Muscle of back (tissue), 13 donors: ENCODE measurements at places on chromosomes 6 and 20.

DNA sequence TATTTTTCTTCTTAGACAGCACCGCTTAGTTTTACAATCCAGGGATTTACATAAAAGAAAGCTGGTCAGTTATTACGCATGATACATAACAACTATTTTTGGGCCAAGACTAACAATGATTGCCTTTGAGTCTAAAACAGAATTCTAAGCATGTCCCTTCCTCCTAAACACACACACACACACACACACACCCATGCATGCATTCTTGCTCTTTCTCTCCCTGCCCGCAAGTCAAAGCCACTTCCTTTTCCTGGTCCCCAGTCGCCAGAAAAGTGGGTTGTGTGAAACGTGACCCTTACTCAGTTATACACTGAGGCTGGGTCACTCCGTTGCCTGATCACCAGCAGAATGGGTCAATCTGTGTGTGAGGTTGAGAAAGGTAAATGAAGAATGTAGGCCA is 31.4 kb downstream of the FYN start:
- DNase-seq, result no peak

DNA sequence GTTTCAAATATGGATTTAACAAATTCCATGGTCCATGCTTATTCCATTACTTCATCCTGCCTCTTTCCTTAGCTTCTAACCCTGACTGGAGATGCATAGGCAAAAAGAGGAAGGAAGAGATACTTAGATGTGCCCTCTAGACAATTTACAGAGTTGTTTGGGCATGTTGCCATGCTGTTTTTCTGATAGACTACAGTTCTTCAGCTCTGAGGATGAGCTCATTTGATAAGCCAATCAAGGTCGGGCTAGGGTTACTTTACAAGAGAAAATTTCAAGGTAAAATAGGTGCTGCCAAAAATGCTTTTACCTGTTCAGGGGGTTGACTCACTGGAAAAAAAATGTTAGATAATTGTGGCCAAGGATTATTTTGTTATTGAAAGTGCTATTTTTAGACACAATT is 5.9 kb downstream of the HCRTR2 start:
- DNase-seq, result no peak

DNA sequence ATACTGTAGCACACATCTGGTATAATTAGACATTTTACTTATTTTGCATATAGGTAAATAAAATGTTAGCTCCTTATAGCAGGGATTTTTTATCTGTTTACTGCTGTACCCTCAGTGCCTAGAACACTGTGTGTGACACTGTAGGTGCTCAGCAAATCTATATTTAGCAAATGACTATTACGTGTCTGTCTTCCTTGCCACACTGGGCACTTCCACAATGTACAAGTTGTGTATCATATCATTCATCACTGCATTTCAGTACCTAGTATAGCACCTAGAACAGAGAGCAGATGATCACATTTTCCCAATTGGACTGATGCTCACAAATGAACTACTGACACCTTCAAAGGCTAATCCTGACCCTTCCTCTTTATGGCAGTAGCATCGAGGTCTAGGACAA is 115.6 kb downstream of the MYB start:
- no peak for DNase-seq

- no peak for DNase-seq
These were observed 89.8 kb upstream of the ATXN1 start for GRCh38 chr6:16851044-16851540.

DNA sequence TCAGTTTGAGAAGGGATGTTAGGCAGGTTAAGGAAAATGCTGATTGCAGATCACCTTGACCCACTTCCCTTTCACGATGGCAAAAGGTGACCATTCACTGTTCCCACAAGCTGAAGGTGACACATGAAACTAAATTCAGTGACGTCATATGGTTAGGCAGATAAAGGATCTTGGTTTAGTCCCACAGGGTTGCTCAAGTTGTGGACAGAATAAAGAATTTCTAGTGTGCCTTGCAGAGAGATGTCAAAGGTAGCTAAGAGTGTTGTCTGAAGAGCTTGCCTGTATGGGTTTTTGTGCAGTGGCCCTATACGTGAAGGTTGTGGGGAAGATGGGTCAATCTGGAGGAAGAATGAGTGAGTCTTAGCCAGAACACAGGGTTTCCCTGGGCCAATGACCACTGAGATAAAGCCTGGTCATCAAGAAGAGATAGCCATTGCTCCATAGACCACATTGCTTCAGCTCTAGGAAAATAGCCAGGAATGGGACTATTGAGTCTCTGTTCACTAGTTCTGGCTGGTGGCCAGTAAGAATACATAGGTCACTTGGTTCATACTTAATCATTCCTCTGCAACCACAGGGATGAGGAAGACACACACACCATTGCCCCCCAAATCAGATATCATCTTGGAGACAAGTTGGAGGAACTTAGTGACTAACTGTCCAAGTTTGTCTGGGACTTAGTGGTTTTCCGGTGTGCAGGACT is 148.5 kb upstream of the ATXN1 start:
- no peak for DNase-seq

DNA sequence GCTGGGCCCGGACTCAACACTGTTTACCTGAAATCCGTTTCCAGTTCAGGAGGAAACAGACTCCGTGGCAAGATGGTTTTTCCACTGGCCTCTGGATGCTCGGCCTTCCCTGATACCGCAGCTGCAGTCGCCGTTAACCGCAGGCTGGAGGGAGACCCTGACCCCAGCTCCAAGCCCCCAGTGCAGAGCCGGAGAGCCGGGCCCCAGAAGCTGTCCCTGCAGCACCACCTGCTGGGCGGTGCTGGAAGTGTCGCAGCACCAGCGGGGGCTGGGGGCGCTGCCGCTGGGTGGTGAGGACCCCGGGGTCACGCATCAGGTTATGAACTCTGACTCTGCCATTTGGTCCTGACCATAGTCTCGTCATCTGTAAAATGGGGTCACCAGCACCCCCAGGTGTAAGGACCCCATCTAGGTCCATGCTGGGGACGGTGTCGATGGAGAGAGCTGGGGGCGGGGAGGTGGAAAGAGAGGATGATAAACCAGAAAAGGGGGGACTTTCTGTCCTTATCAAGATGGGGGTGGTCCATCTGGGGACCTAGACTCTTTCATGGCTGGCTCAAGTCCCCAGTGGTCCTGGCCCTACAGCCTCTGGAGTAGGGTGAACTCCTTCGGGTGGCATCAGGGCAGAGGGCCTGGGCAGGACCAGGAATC is 20.8 kb upstream of the CHRNA4 start:
- DNase-seq, result no peak

- no peak for DNase-seq
These were observed 55.2 kb upstream of the CBLN4 start for GRCh38 chr20:56060486-56060885.

- DNase-seq, result peak; percentile 12
These were observed 191.9 kb upstream of the SLC35B3 start for GRCh38 chr6:8627085-8627861.

- DNase-seq, result no peak
These were observed 775 bp downstream of the PFDN4 start for GRCh38 chr20:54208548-54209176.

GRCh38 chr20:37564388-37565133 is 36.9 kb upstream of the BLCAP start:
- DNase-seq, result peak; percentile 49

DNA sequence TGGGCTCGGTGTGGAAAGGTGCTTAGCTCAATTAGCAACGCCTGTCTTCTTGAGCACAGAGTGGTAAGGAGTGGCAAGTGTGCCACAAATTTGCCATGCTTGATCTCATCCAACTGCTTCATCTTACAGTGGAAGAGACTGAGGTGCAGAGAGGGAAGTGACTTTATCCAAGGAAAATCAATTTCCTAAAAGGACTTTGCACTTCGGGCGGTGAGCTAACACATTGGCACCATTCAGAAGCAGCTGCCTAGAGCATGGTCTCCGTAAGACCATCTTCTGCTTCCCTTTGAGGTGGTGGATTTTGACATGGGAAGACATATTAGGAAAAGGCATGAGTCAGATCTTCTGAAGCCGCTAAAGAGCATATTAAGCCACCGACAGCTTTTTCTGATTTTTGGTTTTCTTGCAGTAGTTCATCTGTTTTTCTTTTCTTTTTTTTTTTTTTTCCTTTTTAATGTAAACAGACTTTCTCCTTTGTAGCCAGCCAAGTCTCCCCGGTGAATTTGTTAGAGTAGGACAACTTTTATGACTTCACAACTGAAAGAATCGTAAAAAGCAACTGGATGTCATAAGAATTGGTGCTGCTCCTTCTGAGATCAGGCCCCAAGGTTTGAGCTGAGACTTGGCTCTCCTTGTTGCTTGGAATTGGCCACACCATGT is 273.2 kb downstream of the CDC5L start:
- no peak for DNase-seq

DNA sequence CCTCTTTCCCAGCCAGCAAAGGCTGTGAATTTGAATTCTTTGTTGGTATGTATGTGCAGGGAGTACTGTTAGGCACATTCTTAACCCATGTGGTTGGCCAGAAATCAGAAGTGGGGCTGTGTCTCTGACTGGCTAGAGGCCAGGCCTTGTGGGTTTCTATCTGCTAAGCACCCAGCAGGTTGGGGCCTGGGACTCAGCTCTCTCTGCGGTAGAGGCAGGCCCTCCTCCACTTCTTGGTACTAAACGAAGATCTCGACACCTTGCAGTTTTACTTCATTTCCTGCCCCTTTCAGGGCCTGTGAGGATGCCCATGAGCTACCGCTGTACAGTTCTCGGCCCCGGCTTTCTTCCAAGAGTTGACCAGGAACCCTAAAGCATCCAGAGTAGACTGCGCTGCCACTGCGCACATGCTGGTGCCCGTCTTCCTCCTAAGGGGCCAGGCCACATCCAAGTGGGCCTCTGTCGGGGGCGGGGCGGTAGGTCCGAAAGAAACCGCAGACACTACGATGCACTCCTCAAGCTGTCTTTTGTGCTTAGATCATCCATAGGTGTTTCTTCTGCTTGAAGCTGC is 51.1 kb downstream of the TCP11 start:
- DNase-seq, result no peak

GRCh38 chr6:35141007-35141655 is at the start of gene TCP11:
TCP11 (minus strand) TSS chr6:35141339; CDS start chr6:35140870, 469 bp downstream.
- DNase-seq, result peak; percentile 81

DNA sequence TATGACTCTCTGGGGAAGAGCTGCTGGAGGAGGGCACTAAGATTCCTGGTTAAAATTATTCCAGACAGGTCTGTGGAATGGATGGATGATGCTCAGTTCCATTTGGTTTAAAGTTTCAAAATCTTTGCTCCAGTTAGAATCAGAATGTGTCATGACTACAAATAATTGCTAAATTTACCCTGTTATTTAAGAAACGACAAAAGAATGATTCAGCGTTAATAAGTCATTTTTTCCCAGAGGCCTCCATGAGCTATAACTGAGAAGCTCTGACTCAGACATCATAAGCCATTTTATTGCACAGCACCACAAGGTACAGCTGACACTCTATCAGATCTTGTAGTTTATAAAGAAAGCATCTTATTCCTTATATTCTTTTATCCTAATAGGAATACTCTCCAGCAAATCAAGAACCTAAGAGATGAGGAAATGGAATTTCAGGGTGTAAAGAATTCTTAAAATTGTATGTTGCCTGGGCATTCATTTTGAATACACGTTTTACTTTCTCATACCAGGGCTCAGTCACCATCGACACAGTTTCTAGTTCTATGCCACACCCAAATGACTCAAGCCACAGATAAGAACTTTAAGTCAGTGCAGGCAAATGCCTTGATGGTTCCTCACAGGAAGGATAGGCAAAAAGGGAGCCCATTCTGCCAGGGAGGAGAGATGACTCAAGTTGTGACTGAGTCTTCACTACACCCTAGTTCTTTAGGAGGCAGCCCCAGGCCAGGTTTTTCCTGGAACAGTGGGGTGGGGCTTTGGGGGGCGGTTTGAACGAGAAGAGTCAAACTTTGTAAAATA is 636.0 kb downstream of the MMUT start:
- no peak for DNase-seq

- no peak for DNase-seq
These were observed 164.5 kb downstream of the GRM4 start for GRCh38 chr6:33981421-33981820.

- no peak for DNase-seq
These were observed 384.1 kb upstream of the SLC35B3 start for GRCh38 chr6:8819446-8819845.

- DNase-seq, result no peak
These were observed 205.3 kb upstream of the TCF21 start for GRCh38 chr6:133683606-133684005.

- DNase-seq, result peak; percentile 57
These were observed 81.6 kb downstream of the KCNB1 start for GRCh38 chr20:49400904-49401303.

DNA sequence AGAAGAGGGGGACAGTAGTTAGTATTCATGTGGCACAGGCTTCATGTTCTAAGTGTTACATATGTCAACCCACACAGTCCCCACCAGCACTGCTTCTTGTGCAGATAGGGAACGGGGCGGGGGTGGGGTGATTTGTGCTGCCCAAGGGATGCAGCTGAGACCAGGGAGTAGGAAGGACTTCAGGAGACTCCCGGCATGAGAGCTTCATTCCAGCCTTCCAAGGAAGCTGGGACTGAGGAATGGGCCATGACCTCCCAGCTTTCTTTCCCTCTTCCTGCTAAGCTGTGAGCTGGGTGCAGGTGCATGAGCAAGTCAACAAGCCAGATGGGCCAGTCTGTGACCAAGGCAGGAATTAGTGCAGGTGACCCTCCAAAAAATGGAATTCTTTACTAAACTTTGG is 9.2 kb downstream of the BEND3 start:
- DNase-seq, result no peak

DNA sequence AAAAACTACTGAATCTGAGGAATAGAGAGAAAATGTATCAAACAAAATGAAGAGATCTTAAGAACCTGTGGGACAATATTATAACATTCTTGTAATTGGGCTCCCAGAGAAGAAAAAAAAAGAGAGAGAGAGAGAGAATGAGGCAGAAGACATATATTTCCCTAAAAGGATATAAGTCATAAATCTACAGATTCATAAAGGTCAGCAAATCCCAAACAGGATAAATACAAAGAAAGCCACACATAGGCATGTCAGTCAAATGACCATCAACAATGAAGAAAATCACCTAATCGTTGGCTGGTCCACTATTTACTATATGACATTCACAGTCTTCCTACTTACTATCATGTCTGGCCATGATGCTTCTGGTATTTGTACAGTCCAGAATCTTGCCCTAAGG is 190.3 kb downstream of the GMDS start:
- no peak for DNase-seq

DNA sequence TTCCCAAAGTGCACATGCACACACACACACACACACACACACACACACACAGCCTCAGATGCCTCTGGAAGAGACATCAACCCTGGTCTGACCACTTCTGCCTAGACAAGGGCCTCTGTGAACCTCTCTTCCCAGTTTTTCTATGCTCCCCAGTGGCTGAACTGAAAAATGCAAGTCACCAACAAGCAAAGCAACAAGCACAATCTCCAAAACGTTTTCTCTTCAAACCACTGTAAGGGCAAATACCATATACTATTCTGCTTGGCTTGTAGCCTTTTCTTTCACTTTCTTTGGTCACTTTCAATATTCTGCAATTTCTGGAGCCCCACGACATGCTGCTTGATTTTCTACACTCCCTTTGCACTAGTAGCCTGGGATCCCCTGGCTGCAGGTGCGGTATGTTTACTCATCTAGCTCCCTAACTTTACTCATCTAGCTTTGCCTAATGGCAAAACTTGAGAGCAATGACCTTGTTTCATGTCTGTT is 121.4 kb upstream of the DST start:
- no peak for DNase-seq
